ENCODE measurements at places on chromosomes 13 and 19. TPM values are rescaled to one million over a fixed set of nuclear protein-coding genes. Genes with fewer than 3 reads are reported as not detected.

DNA sequence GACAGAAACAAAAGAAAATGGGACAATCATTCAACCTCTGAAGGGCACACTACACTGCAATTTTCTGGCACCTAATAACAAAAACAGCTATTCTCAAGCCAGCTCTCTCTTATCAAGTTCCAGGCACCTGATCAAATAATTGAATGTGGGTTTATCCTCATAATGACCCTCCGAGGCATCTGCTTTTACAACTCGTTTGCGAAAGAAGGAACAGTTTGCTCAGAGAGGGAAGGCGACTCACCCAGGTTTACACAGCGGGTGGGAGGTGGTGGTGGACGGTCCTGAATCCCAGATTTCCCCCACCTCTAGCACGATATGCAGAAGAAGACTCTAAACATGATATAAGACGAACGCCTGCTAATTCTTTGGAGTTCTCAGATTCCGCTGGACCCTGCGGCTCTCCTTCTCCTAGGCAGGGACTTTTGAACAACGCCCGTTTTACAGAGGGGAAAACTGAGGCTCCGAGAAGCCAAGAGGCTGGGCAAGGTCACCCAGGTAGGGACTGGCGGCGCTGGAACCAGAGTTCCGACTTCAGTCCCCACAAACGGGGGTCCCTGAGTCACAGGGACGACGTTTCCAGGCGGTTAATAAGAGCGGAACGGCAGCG is 641 bp downstream of the SGTA start:
- H3K27ac ChIP-seq = peak overlapping the region; percentile 99
- H3K4me3 ChIP-seq = peak overlapping the region; percentile 99
- H3K4me1 ChIP-seq = peaks cover 30% of the 10 kb centered on the region
- H3K27me3 ChIP-seq = no peaks in the 10 kb centered on the region
- DNase-seq = peak; percentile 18

GRCh38 chr13:29905845-29906244 is 55.4 kb upstream of the UBL3 start:
- peak; percentile 79 for DNase-seq
- H3K36me3 ChIP-seq = no peaks in the 10 kb centered on the region
- no peak overlapping the region for H3K4me3 ChIP-seq
- H3K27ac ChIP-seq = peak overlapping the region; percentile 79
- H3K27me3 ChIP-seq = no peaks in the 10 kb centered on the region
- H3K4me1 ChIP-seq = peaks cover 24% of the 10 kb centered on the region

DNA sequence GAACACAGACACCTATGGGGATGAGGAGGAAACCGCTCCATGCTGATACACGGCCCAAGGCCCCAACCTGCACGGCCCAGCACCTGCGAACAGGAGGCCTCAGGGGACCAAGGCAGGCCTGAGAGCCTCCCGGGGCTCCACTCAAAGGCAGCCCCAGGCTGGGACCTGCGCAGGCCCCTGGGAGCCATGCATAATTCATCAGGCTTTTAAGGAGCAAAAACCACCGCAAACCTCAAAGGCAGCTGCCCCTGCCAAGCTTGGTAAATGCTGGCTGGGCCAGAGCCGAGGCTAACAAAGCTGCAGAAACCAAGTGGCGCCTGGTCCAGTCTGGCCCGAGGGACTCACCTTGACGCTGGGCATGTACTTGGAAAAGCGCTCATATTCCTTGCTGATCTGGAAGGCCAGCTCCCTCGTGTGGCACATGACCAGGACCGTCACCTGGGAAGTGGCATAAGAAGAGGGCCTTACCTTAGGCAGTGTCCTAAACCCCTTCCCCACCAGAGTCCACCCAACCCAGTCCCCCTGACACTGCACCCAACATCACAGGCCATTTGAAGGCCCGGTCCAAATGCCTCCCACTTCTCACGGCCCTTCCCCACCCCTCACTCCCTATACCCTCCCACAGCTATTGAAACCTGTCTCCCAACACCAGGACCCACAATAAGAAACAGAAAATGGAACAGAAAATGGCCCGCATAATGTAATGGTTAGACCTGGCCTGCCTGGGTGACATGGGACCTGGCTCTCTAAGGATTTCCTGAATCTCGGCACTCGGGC is 7.8 kb downstream of the DDX39A start:
- H3K27me3 ChIP-seq = no peaks in the 10 kb centered on the region
- DNase-seq = no peak
- no peak overlapping the region for H3K27ac ChIP-seq
- H3K36me3 ChIP-seq = peaks cover 48% of the 10 kb centered on the region
- H3K4me3 ChIP-seq = no peak overlapping the region

DNA sequence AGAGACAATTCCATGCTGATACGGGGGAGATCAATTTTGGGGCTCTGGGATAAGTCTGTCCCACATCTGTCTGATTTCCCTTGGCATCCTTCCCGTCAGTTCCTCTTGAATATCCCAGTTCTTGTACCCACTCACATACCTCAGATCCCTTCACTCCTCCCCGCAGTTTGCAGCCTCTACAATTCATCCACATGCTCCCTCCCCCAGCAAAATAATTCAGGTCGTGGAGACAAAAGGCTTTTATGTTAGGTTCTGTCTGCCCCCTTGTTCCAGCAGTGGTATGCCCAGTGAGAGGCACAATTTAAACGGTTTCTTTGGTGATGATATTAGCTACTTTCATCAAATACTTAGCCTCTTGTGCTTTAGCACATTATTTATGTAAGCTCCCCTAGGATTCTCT is 9.6 kb downstream of the RPS16 start:
- DNase-seq = no peak
- H3K4me3 ChIP-seq = no peak overlapping the region
- H3K4me1 ChIP-seq = peaks cover 18% of the 10 kb centered on the region
- no peaks in the 10 kb centered on the region for H3K36me3 ChIP-seq
- H3K27me3 ChIP-seq = no peaks in the 10 kb centered on the region

DNA sequence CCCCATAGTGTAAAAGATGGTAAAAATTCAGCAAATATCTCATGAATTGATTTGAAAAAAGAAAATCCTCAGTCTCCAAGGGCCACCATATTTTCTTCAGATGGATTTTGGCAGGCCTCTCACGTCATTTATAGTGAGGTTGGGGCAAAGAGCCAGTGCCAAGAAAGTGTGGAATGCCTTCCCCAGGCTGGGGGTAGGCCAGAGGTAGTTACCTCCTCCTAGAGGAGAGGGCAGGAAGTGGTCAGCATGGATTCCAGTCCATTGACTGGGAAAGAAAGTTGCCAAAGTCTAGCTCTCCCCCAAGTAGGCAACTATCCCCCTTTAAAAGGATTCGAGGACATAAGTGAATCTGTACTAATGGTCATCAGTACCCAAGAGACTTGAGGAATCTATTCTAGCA is 68.4 kb upstream of the KCTD4 start:
- no peaks in the 10 kb centered on the region for H3K4me1 ChIP-seq
- DNase-seq = no peak
- no peaks in the 10 kb centered on the region for H3K27me3 ChIP-seq
- no peak overlapping the region for H3K27ac ChIP-seq
- H3K36me3 ChIP-seq = no peaks in the 10 kb centered on the region
- no peak overlapping the region for H3K4me3 ChIP-seq

DNA sequence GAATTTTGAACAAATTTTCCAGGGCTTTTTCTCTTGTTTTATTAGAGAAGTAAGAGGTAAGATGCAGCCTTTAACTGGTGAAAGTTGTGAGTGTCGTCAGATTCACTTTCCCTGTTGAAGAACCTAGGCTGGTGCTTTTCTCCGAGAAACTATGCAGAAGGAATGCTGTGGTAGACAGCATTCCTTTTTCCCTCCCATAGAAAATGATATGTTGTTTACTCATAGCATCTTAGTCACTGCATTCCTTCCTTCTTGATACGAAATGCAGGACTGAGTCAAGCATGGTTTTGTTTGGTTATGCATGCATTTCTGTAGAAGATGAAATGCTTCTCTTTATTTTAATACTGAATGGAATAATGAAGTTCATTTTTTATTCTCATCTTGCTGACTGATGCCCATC is 3.4 kb downstream of the ITGBL1 start:
- no peaks in the 10 kb centered on the region for H3K36me3 ChIP-seq
- H3K27me3 ChIP-seq = peaks cover 5% of the 10 kb centered on the region
- no peaks in the 10 kb centered on the region for H3K4me1 ChIP-seq
- H3K4me3 ChIP-seq = no peak overlapping the region
- H3K27ac ChIP-seq = no peak overlapping the region

ZNF304 gene
- 4.2 TPM for total RNA-seq

DNA sequence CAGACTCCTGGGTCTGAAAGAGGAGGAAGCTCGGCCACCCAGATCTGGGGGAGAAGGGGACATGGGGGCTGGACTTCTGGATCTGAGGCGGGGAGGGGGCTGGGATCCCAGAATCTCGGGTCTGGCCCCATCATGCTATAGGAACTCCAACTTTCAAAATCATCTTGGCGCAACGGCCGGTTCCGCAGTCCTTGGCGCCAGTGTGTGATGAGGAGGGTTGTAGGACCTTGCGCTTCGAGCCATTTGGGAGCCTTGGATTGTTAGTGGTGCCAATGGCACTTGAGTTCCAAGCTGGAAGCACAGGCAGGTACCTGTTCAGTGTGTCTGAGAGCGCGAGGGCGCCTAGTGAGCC is 324 bp downstream of the RUVBL2 start:
- H3K27me3 ChIP-seq = no peaks in the 10 kb centered on the region
- no peaks in the 10 kb centered on the region for H3K36me3 ChIP-seq
- H3K4me3 ChIP-seq = peak overlapping the region; percentile 58
- peak overlapping the region; percentile 93 for H3K27ac ChIP-seq
- no peak for DNase-seq
- peaks cover 31% of the 10 kb centered on the region for H3K4me1 ChIP-seq

HSH2D gene
- total RNA-seq = 55.4 TPM

GRCh38 chr19:33524024-33524664 is 2.6 kb upstream of the PEPD start:
- no peak overlapping the region for H3K4me3 ChIP-seq
- no peak overlapping the region for H3K27ac ChIP-seq
- peaks cover 8% of the 10 kb centered on the region for H3K27me3 ChIP-seq
- H3K36me3 ChIP-seq = no peaks in the 10 kb centered on the region
- peak; percentile 19 for DNase-seq

GRCh38 chr13:102983496-102983895 is 82.7 kb downstream of the SLC10A2 start:
- H3K36me3 ChIP-seq = no peaks in the 10 kb centered on the region
- no peak for DNase-seq
- H3K27ac ChIP-seq = no peak overlapping the region
- no peaks in the 10 kb centered on the region for H3K27me3 ChIP-seq

INSL3 gene
- total RNA-seq = not detected

- H3K27me3 ChIP-seq = peaks cover 12% of the 10 kb centered on the region
- no peak overlapping the region for H3K4me3 ChIP-seq
- H3K27ac ChIP-seq = no peak overlapping the region
- H3K36me3 ChIP-seq = no peaks in the 10 kb centered on the region
These were observed 9.0 kb downstream of the OR7A5 start for GRCh38 chr19:14826006-14826405.

GRCh38 chr13:29556742-29557141 is 38.7 kb downstream of the SLC7A1 start:
- H3K36me3 ChIP-seq = no peaks in the 10 kb centered on the region
- no peak for DNase-seq
- H3K27ac ChIP-seq = no peak overlapping the region
- H3K27me3 ChIP-seq = no peaks in the 10 kb centered on the region
- no peak overlapping the region for H3K4me3 ChIP-seq

GRCh38 chr19:2511570-2511969 is 35.6 kb downstream of the GADD45B start:
- peaks cover 3% of the 10 kb centered on the region for H3K27me3 ChIP-seq
- H3K4me3 ChIP-seq = no peak overlapping the region
- peaks cover 8% of the 10 kb centered on the region for H3K4me1 ChIP-seq
- no peak overlapping the region for H3K27ac ChIP-seq
- DNase-seq = no peak

DNA sequence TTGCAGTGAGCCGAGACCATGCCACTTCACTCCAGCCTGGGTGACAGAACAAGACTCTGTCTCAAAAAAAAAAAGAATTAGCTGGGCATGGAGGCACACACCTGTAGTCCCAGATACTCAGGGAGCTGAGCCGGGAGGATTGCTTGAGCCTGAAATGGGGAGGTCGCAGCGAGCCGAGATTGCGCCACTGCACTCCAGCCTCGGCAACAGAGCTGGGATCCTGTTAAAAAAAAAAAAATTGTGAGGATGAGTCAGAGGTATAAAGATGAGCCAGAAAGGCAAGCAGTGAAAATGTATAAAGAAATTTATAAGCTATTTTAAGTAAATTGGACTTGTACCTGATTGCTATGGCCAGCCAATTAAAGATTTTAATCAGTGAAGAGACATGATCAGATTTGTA is 21.1 kb downstream of the KBTBD6 start:
- H3K4me3 ChIP-seq = no peak overlapping the region
- no peaks in the 10 kb centered on the region for H3K4me1 ChIP-seq
- no peak overlapping the region for H3K27ac ChIP-seq
- H3K36me3 ChIP-seq = no peaks in the 10 kb centered on the region
- no peak for DNase-seq
- H3K27me3 ChIP-seq = no peaks in the 10 kb centered on the region

DNA sequence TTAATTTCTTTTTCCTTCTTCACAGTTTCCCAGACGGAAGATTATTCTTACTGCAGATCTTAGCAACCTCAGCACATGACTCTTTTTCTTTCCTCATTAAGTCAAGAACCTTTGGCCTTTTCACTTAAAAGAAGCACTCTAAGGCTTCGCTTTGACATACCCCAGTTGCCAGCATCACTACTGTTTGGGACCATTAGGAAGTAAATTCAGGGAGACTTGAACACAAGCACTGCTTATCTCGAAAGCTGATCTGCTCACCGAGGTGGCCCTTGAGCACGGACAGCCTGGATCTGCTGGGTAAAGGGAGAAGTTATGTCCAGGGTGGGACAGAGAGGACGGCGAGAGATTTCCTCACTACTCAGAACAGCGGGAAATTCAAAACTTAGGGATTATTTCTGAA is 151.4 kb upstream of the RNF113B start:
- no peaks in the 10 kb centered on the region for H3K4me1 ChIP-seq
- no peak overlapping the region for H3K4me3 ChIP-seq
- no peaks in the 10 kb centered on the region for H3K36me3 ChIP-seq
- H3K27me3 ChIP-seq = no peaks in the 10 kb centered on the region
- no peak for DNase-seq
- H3K27ac ChIP-seq = peak overlapping the region; percentile 23

DNA sequence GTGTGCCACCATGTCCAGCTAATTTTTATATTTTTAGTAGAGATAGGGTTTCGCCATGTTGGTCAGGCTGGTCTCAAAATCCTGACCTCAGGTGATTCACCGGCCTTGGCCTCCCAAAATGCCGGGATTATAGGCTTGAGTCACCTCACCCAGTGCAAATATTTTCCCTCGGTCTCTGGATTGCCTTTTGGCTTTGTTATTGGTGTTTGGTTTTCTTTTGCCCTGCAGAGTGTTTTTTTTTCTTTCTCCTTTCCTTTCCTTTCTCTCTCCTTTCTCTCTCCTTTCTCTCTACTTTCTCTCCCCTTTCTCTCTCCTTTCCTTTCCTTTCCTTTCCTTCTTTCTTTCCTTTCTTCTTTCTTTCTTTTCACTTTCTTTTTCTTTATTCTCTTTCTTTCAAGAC is 33.2 kb downstream of the KDM4B start:
- no peaks in the 10 kb centered on the region for H3K4me1 ChIP-seq
- no peak overlapping the region for H3K27ac ChIP-seq
- no peaks in the 10 kb centered on the region for H3K36me3 ChIP-seq

DNA sequence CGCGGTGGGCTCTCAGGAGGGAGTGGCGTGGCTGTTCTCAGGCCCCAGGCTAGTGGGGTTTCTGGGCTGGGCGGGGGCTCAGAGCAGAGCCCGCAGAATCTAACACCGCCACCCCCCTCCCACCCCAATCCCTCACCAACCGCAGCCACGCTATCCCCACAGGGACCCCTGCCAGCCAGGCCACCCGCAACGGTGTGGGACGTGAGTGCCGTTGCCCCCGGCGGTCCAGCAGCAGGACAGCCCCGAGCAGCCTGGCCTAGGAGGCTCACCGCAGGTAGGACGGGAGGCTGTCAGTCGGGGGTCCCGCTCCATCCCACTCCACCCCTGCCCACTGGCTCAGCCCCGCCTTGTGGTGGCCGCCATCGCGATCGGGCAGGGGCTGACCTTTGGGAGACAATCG is at the start of gene NTN5:
TSS of gene NTN5 (minus strand) at position 24 of the 400 bp plus-strand sequence. CDS start 2,031 bp downstream, outside the sequence.
- peaks cover 18% of the 10 kb centered on the region for H3K4me1 ChIP-seq
- no peaks in the 10 kb centered on the region for H3K36me3 ChIP-seq
- no peak for DNase-seq
- H3K27ac ChIP-seq = no peak within 1 kb of the TSS
- no peak within 1 kb of the TSS for H3K4me3 ChIP-seq

All from transverse colon (tissue), 4 donors.